Stimulated activated CD4-positive, alpha-beta T cell treated with anti-CD3 and anti-CD28 coated beads, Interleukin-1b, Interleukin-23, amount 100 ng/mL, for 1 hour (primary cell): ENCODE measurements at places on chromosomes 4 and X.

DNA sequence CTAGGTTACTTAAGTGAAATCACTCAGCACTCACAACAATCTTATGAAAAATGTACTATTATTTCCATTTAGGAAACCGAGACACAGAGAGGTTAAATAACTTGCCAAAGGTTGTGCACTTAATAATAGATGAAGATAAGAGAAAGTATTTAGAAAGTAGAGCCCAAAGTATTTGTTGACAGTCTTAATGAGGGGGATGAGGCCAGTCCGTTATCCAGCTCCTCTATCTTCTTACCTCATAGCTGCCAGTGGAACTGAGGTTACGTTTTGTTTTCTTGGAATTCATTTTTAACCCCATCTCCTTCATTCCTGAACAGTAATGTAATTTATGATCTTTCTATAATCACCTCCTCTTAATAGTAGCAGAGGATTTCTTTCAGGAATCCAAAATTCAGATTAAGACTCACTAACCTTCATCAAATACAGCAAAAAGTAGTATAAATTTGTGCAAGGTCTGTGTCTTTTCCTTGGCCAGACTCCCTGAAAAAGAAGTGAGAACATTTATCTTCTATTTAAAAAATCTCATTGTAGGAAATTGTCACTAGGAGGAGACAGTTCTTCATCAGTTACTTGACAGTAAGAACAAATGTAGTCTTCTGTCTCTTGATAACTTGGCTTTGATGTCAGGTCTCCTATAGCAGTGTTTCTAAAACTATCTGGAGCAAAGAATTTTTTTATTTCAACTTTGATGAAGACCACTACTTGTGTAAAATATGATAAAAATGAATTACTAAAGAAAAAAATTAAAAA, 35.5 kb downstream of the F8 start:
- DNase-seq: no peak

DNA sequence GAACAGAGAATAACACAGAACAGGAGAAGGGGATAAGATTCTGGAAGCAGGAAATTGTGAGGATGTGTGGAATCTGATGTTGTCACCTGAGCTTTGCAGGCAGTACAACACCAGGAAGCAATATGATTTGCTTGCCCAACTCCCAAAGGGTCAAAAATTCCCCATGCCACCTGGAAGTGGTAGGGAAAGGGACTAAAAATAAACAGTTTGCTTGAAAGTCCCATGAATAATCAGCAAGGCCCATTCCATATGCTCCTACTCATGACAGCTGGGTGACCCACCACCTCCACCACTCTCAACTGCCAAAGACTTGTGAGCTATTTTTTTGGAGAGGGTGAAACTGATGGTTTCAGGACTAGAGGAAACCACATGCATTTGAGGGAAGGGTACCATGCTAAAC, 168.4 kb downstream of the KCNIP4 start:
- no peak for DNase-seq

DNA sequence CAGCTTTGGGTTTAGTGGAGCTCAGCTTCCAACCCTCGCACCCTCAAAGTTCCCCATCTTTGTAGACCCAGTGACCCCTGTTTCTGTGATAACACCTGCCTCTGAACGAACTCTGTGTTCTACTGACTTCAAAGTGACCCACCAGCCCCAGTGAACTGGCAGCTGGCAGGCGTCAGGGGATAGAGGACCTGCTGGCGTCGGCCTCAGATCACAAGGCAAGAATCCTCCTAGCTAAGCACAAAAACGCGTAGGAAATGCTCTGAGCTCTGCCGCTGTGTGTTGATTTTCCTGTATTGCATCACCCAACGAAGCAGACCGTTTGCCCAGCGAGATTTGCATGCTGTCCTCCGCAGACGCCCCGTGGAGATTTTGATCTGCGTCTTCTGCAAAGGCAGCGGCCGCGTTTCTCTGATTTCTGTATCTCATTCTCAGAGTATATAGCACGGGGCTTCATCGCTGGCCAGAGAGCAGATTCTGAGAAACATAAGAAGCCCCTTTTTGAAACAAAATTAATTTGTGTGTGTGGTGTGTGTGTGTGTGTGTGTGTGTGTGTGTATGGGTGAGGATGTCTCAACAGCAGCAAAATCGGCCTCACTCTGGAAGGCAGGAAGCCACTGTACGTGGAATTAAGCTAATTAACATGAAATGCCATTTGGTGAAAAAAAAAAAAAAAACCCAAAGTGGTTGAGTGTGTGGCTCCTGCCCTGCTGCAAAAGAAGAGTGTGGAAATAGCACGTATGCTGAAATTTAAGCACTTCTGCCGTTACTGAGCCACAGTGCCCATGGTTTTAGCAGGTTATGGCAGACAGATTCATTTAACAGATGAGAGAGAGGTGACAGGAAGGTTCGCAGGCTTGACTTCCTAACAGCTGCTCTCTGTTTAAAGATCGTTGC, 29.2 kb upstream of the ASMTL start:
- DNase-seq: peak; percentile 37

DNA sequence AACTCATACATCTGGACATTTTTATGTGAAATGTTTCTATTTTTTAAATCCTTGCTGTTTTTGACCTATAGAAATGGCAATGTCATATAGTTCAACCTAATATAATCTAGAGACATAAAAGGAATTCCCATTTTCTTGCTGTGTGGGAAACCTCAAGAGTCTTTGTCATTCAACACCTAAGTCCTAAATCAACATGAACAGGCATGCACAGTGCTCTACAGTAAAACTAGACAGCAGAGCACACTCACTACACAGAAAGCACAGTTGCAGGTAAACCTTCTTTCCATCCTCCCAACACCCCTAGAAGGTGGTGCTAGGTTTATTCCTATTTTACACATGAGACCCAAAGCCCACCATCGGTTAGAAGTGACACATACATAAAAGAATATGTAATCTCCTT, 79.1 kb upstream of the C1QTNF7 start:
- no peak for DNase-seq

- no peak for DNase-seq
Measured at GRCh38 chrX:131068945-131069719, 11.0 kb downstream of the ARHGAP36 start.

DNA sequence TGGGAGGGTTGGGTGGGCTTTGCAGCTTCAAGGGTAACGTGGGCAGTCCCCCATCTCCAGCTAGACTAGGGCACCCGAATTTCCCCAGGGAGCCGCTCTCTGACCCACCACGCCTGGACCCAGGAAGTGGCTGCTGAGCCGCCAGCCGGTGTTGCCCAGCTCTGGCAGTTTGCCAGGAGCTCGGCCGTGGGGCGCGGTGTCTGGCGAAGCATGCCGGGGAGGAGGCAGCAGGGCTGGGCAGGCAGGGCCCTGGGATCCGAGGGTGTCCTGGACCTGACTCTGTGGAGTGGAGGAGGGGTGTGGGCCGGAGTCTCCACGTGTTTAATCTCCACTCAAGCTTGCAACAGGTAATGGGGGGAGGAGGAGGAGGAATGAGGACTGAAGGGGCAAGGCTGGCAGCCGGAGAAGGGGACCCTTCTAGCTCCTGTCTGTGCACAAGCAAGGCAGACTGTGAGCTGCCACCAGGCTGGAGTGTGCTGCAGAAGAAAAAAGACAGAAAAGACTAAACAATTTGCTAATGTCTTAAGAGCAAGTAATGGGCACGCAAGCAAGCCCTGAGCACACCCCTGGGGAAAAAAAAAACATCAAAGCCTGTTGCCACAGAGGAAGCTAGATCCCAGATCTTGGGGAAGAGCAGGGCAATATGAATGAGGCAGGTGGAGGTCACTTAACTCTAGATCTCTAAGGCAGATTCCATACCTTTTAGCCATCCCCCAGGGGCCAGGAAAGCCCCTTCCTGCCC, 2.4 kb downstream of the LONRF3 start:
- DNase-seq: no peak

DNA sequence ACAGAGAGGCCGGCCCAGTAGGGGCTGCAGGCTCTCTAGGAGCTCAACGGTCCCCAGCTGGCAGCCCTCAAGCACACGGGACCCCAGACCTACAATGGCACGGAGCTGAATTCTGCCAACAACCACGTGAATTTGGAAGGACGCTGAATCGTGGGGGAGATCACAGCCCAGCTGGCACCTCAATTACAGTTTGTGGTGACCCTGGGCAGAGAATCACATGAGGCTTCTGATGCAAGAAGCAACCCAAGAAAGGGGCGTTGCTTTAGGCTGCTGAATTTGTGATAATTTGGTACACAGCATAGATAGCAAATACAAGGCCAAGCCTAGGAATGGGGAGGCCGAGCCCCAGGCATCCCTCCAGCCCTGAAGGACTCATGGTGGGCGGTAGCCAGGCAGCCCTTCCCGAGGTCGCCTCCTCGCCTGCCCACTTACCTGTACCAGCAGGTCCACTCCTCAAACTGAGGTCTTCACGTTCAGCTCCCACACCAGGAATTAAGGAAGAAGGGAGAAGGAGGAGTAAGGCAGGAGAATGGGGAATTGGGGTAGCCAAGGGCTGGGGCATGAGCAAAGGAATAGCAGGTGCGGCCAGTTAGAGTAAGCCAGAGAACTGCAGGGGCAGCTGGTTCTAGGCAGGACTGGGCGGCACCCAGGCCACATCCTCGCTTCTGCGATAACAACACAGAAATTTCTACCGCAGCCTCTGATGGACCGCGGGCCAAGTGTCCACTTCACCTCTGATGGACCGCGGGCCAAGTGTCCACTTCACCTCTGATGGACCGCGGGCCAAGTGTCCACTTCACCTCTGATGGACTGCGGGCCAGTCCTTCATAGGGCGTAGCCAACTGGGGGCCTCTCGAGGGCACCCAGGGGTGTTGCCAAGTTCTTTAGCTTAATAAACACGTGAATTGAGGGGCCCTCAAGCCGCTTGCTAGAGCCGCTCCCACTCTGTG, 23.4 kb upstream of the HTRA3 start:
- no peak for DNase-seq

DNA sequence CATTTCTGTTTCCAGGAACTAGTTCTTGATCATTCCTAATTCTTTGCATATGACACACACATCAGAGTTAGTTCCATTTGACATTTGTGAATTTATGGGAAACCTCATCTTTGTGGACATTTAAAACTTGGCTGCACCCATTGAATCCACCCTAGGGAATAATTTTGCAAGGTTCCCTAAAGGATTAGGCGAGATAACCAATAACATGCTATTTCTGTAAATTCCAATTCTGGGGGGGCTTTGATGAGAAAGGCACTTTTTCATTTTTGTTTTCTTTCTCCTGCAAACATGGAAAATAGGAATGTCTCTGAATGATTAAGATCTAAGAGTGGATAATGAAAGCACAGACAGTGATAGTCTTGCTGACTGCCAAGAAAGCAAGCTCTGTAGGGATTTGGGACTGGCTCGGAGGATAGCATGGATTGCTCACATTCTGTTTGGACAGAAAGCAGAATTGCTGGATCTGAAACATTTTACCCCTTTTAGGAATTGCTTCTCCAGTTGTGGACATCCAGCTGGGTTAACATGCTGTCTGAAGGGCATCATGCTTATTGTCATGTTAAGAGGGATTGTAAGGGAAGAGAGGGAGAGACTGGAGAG, 145.1 kb downstream of the NHS start:
- DNase-seq: no peak

DNA sequence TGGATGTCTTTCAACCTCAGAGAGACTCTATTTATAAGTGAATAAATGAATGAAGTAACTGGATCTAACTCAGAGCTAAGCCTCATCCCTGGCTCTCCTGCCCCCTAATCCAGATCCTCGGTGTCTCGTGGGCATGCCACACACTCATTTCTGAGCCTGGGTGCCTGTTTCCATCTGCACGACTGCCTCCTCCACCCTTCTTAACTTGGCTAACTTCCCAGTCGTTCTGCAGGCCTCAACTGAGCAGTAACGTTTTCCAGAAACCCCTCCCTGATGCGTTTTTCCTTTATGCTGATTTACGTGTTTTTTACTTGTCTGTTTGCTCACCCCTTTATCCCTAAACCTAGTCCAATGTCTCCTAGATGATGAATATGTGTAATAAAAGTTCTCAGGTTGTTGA, 186.9 kb upstream of the HS3ST1 start:
- DNase-seq: no peak

GRCh38 chr4:98470831-98471230, 187.6 kb downstream of the TSPAN5 start:
- DNase-seq: no peak

GRCh38 chrX:42944381-42944998, 166.5 kb upstream of the PPP1R2C start:
- DNase-seq: no peak

DNA sequence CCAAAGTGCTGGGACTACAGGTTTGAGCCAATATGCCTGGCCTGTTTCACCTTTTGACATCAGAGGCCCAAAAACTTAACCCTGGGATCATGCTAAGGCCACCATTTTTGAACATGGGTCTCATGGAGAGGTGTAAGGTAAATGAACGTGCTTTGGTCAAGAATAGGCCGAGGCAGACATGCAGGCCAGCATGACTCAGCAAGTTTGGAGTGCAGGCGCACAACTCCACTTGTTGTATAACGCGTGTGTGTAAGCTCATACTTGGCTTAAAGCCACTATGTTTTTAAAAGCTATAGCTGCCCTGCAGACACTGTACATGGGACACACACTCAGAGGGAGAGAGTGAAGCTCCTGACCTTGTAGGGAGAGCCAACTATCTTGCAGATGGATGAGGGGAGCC, 43.8 kb upstream of the HPSE start:
- DNase-seq: no peak

- no peak for DNase-seq
Measured at GRCh38 chr4:184479516-184479950, 5.2 kb upstream of the IRF2 start.

DNA sequence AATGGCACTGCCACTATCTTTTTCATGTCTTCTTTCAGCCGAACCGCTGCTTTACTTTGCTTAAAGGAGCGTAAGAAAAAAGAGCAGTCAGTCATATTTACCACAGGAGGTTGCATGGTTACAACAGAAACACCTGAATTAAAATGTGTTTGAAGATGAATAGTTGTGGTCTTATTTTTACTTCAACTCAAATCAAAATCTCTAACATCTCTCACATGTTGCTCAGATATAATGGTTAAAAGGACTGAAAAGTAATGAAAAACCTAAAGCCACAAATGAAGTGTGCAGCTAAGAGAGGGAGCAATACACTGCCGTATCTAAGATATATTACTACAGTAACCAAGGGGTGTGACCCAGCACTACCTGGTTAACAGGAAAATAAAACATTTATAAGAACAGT, 27.4 kb downstream of the FAM13A start:
- no peak for DNase-seq

DNA sequence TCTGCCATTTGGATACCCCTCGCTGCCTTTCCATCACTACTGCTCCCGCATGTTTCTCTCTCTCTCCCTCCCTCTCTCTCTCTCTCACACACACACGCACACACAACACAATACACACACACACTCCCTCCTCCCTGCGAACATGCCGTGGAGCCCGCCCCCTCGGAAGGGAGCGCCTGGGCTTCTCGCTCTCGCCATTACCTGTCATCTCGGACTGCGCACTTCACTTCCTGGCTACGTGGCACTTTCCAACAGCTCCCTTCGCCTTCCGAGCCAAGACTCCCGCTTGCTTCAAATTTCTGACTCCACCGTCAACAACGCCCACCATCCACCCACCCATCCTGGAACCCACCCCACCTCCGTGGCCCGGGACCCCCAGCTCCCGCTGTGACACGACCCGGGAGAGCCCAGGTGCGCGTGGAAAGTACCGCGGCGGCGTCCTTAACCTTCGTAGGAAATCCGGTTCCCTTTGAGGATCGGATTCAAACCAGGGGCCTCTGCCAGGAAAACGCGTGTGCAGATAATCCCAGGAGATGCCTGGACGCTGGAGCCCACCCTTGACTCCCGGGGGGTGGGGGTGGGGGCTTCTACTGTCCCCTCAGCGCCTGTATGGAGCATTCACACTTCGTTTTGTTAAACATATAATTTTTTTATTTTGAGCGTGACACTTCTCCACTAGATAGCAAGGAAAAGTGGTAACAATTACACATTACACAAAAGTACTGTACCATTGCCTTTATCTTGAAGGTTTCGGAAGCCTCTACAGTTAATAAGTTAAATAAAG, 12.5 kb downstream of the ARX start:
- DNase-seq: no peak
